ENCODE measurements at places on chromosomes 5 and 9.

DNA sequence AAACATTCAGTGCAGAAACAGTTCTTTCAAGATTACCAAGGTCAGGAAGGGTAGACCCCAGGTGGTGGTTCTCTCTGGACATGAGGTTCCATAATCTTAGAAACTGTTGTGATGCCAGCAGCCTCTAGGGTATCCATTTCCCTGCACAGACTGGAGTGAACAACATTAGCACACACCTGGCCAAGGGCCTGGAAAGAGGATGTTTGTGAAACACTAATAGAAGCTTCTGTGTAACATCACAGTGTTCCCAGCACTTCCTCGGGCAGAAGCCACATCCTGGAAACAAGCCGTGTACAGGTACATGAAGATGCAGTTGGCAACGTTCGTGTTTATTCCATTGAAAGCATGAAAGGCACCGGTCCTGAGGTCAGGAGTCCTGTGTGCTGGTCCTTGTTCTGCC lies 598.2 kb upstream of the KLF4 start:
- H3K4me3 ChIP-seq, result no peak overlapping the region
- H3K36me3 ChIP-seq, result no peaks in the 10 kb centered on the region
- peaks cover 7% of the 10 kb centered on the region for H3K27me3 ChIP-seq
- no peak for DNase-seq
- no peak overlapping the region for H3K27ac ChIP-seq
- H3K4me1 ChIP-seq, result no peaks in the 10 kb centered on the region

- no peak overlapping the region for H3K27ac ChIP-seq
- H3K4me3 ChIP-seq, result no peak overlapping the region
- peaks cover 1% of the 10 kb centered on the region for H3K4me1 ChIP-seq
Measured at GRCh38 chr9:122011818-122012498, 81.2 kb downstream of the TTLL11 start.

DNA sequence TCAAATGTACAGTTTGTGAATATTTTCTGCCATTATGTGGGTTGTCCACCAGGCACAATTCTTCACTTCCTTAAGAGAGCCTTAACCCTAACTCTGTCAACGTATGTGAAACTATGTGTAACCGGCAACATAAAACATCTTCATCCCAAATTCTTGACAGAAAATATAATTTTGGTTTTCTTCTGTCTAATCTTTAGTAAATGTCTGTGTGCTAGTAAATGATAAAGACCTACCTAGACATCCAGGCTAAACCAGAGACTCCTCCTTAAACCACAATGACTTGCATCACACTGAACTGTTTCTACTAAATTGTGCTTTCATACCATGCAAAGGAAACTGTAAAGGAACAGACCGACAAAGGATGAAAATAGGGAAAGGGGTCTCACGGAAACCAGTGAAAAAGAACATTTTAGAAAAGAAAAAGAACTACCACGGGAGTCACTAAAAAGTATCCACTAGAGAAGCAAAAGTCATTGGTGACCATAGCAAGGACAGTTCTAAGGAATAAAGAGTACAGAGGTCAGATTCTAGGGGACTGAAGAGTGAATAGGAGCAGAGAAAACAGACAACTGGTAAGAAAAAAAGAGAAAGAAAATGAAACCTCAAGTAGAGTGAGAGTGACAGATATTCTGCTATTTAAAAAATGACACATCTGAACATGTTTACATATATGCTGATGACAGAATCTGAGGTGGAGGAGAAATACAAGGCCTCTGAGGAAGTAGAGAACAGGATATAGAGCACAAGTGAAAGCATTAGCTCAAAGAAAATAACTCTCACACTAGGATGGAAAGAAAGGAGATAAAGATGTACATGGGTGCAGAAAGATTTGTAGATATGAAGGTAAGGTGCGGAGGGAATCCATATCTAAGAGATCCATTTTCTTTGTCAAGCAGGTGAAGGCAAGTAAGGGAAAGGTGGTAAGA lies 49.4 kb downstream of the FNIP1 start:
- no peak for DNase-seq
- H3K4me3 ChIP-seq, result no peak overlapping the region
- peaks cover 20% of the 10 kb centered on the region for H3K36me3 ChIP-seq
- peak overlapping the region; percentile 63 for H3K27ac ChIP-seq

DNA sequence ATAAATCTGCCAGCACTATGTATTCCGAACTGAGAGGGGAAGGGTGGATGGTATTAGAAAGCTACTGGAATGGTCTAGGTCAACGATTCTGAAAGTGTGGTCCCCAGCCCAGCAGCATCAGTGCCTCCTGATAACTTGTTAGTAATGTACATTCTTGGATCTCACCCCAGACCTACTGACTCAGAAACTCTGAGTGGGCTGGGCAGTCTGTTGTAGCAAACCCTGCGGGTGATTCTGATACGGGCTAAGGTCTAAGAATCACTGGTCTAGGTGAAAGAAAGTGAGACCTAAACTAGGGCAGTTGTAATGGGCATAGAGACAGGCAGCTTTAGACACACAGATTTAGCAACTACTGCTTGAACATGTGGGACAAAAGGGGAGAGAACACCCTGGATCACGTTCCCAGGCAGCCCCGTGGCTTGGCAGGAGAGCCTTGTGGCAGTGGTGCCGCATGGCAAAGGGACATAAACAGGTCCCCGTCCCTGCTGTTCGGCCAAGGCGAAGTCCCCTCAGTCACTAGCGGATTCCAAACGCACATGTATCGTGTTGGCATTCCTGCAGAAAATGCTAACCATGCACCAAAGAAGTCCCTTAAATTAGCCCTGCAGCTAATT lies 216.3 kb downstream of the TTLL11 start:
- DNase-seq, result no peak
- H3K4me3 ChIP-seq, result no peak overlapping the region
- no peaks in the 10 kb centered on the region for H3K36me3 ChIP-seq
- H3K27ac ChIP-seq, result no peak overlapping the region
- H3K4me1 ChIP-seq, result peaks cover 9% of the 10 kb centered on the region

- no peak for DNase-seq
- peaks cover 28% of the 10 kb centered on the region for H3K4me1 ChIP-seq
- no peak overlapping the region for H3K4me3 ChIP-seq
- no peaks in the 10 kb centered on the region for H3K27me3 ChIP-seq
- no peak overlapping the region for H3K27ac ChIP-seq
Measured at GRCh38 chr5:77400645-77401044, 91.5 kb downstream of the WDR41 start.

- peaks cover 14% of the 10 kb centered on the region for H3K36me3 ChIP-seq
- no peak overlapping the region for H3K27ac ChIP-seq
- H3K4me1 ChIP-seq, result peaks cover 40% of the 10 kb centered on the region
- no peak overlapping the region for H3K4me3 ChIP-seq
Measured at GRCh38 chr5:73946278-73946677, 320.3 kb downstream of the ARHGEF28 start.

GRCh38 chr9:106728860-106729259 lies 134.1 kb upstream of the ZNF462 start:
- H3K27ac ChIP-seq, result no peak overlapping the region
- H3K4me1 ChIP-seq, result no peaks in the 10 kb centered on the region
- H3K27me3 ChIP-seq, result no peaks in the 10 kb centered on the region
- no peaks in the 10 kb centered on the region for H3K36me3 ChIP-seq
- no peak for DNase-seq

DNA sequence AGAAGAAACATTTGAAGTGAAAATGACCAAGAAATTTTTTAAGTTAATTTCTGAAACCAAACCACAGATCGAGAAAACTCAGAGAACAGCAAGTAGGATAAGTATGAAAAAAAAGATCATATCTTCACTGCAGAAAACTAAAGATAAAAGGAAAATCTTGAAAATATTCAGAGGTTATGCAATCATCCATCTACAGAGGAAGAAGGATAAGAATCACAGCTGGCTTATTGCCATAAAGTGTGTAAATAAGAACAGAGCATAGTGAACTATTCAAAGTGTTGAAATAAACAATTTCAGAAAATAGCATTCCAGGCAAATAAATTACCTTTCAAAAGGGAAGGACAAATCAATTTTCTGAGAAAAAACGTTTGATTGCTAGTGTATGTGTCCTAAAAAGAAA lies 1191.7 kb upstream of the CDH6 start:
- peaks cover 9% of the 10 kb centered on the region for H3K36me3 ChIP-seq
- H3K27ac ChIP-seq, result no peak overlapping the region
- peaks cover 2% of the 10 kb centered on the region for H3K4me1 ChIP-seq
- peaks cover 67% of the 10 kb centered on the region for H3K27me3 ChIP-seq

DNA sequence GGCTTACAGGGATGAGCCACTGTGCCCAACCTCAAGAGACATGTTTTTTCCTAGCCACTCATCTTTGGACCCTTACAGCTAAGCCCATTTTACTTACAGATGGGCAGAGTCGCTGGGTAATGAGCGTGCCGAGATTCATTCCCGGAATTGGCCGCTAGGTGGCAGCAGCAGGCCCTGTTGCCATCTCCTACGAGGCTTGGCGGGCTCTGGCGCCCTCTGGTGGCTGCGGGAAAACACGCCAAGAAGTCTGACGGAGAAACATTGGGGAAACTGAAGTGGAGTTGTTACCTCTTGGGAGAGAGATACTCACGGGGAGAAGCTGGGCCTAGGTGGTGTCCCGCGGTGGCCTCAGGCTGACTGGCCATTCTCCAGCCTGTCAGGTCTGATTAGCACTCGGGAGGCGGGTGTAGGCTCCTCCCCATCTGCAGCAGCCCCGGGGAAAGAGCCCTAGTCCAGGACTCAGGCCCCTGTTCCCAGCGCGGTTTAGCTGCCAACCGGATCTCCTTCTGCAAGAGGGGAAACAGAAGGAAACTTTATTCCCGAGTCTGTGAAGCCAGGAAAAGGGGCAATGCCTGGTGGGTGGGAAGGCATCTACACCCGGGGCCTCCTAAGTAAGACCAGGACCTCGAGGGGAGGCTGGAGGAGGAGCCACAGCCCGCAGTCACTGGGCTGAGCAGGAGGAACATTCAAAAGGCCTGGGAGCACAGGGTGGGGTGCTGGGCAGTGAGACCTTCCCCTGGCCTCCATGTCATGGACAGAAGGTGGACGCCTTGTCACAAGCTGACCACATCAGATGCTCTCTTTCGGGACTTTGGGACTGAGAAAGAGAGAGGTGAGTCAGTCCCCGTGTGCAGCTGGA lies 9.7 kb downstream of the PTGES2 start:
- peaks cover 12% of the 10 kb centered on the region for H3K4me1 ChIP-seq
- H3K27ac ChIP-seq, result no peak overlapping the region
- no peaks in the 10 kb centered on the region for H3K27me3 ChIP-seq
- H3K4me3 ChIP-seq, result no peak overlapping the region
- peak; percentile 97 for DNase-seq
- peaks cover 4% of the 10 kb centered on the region for H3K36me3 ChIP-seq

- H3K4me3 ChIP-seq, result no peak overlapping the region
- no peak for DNase-seq
- no peak overlapping the region for H3K27ac ChIP-seq
- no peaks in the 10 kb centered on the region for H3K4me1 ChIP-seq
Measured at GRCh38 chr5:87649455-87649854, 236.7 kb upstream of the CCNH start.

DNA sequence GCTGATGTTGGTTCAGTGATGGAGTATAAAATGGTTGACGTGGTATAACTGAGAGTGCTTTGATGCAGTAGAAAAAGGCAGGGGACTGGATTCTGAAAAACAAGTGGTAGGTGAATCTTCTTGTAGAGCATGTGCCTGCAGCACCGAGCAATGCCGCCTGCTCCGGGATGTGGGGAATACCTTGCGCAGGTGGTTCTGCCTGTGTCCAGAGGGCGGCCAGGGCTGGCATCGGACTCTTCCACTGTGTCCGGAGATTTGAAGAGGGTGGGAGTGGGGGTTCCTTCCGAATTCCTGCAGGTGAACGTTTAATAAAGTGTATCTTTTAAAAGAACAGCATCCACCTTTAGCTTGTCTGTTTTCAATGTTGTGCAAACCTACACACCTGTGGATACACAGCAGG lies 238.0 kb downstream of the FANCC start:
- H3K36me3 ChIP-seq, result peaks cover 68% of the 10 kb centered on the region
- H3K27me3 ChIP-seq, result no peaks in the 10 kb centered on the region
- no peak for DNase-seq
- peak overlapping the region; percentile 59 for H3K27ac ChIP-seq

GRCh38 chr5:59758566-59758965 lies 135.0 kb downstream of the PDE4D start:
- H3K4me3 ChIP-seq, result no peak overlapping the region
- no peak overlapping the region for H3K27ac ChIP-seq
- H3K36me3 ChIP-seq, result no peaks in the 10 kb centered on the region
- no peak for DNase-seq
- H3K4me1 ChIP-seq, result peaks cover 16% of the 10 kb centered on the region

GRCh38 chr5:146005264-146005663 lies 68.9 kb downstream of the SH3RF2 start:
- no peaks in the 10 kb centered on the region for H3K27me3 ChIP-seq
- H3K36me3 ChIP-seq, result no peaks in the 10 kb centered on the region
- H3K4me1 ChIP-seq, result peaks cover 4% of the 10 kb centered on the region
- no peak for DNase-seq
- no peak overlapping the region for H3K4me3 ChIP-seq

GRCh38 chr5:105680858-105681475 lies 1989.8 kb downstream of the EFNA5 start:
- no peaks in the 10 kb centered on the region for H3K27me3 ChIP-seq
- peaks cover 7% of the 10 kb centered on the region for H3K4me1 ChIP-seq
- no peak overlapping the region for H3K4me3 ChIP-seq
- H3K27ac ChIP-seq, result no peak overlapping the region

DNA sequence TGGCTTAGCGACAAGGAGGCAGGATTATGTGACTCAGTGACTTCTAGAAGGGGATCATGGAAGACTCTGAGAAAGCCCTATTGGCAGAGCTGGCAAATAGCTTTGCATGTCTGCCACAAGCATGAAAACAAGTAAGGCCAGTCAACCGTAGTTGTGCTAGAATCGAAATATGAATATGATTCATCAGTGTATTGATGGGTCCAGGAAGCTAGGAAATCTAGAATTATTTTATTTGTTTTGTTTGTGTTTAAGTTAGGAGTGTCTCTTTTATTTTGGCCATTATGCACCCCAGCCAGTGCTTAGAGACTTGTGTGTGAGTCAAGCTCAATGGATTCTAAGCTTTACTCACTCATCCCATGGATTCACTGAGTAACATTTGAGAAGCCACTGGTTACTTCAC lies 3.8 kb upstream of the ITGA2 start:
- H3K36me3 ChIP-seq, result no peaks in the 10 kb centered on the region
- H3K4me1 ChIP-seq, result peaks cover 8% of the 10 kb centered on the region
- H3K27me3 ChIP-seq, result peaks cover 61% of the 10 kb centered on the region
- H3K4me3 ChIP-seq, result no peak overlapping the region
- DNase-seq, result no peak

- no peak overlapping the region for H3K27ac ChIP-seq
- H3K27me3 ChIP-seq, result peaks cover 34% of the 10 kb centered on the region
- no peaks in the 10 kb centered on the region for H3K4me1 ChIP-seq
- H3K36me3 ChIP-seq, result no peaks in the 10 kb centered on the region
- DNase-seq, result no peak
Measured at GRCh38 chr5:62212648-62213047, 93.4 kb upstream of the KIF2A start.

- no peak overlapping the region for H3K27ac ChIP-seq
- no peak for DNase-seq
- H3K4me3 ChIP-seq, result no peak overlapping the region
- H3K36me3 ChIP-seq, result no peaks in the 10 kb centered on the region
- no peaks in the 10 kb centered on the region for H3K4me1 ChIP-seq
Measured at GRCh38 chr5:82551840-82552385, 273.8 kb upstream of the RPS23 start.

DNA sequence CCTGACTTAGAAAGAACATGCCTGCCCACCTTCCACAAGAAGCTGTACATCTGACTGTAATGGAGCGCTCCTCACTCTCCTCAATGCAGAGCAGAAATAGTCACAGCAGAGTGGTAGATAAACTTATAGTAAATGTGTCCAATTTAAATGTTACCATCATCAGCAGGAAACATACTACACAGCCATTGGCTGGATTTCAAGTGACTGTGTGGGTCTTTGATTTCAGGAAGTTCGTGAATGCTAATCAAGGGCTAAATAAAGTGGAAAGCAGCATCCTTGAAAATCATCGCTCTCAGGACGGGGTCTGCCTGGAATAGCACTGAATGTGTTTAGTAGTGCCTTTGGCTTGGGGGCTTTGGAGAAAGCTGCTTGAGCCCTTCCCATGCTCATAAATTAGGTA lies 32.4 kb upstream of the CRHBP start:
- H3K27me3 ChIP-seq, result peaks cover 8% of the 10 kb centered on the region
- H3K4me3 ChIP-seq, result no peak overlapping the region
- no peak for DNase-seq
